Stimulated activated effector memory CD8-positive, alpha-beta T cell treated with anti-CD3 and anti-CD28 coated beads, Interleukin-12 subunit alpha, Interleukin-12 subunit beta, amount 100 ng/mL, for 72 hours (primary cell): ENCODE measurements at places on chromosomes 7 and 10.
A peak's percentile ranks its signal among the peaks of the same experiment; 100 is the strongest.

- DNase-seq: no peak
Measured at GRCh38 chr10:5645944-5646617, 20.3 kb downstream of the ASB13 start.

DNA sequence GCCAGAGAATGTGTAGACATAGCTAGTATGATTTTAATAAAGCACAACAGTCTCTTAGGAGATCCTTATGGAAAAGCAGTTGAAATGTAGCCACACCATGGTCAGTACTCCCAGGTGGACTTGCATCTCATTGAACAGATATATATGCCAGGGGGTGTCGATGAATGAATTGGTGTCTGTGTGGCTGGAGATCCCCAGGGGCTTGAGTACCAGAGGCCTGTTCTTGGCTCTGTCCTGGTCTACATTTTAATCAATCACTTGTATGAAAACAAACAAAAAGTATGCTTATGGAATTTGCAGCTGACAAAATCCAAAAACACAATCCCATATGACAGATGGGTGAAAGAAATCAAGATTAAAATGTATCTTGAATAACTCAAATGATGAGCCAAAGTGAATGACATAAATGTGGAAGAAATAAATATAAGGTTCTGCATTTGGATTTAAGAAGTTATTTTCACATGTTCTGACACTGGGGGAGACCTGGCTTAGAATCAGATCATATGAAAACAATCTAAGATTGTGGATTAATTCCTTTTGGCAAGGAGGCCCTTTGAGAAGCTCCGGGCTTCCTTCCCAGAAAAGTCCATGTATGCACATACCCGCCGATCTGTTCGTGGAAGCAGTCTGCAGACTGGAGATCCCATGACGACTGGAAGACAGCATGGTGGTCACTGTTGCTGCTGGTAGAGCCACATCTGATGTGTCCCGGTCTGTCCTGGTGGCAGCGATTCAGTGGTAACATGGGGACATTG lies 15.6 kb downstream of the CLEC2L start:
- no peak for DNase-seq

DNA sequence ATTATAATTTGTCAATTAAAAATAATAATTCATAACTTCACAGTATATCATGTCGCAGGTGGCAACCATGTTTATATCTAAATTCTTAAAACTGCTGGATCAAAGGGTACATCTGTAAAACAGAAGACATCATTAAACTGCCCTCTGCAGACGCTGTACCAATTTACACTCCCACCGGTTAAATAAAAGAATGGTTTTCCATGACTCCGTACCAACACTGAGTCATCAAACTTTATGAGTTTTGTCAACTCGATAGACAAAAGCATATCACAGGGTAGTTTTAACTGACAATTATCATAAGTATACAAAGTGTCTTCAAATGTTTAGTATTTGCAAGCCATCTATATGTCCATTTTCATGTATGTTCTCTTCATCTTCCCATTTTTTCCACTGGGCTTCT lies 5.7 kb upstream of the GSTK1 start:
- no peak for DNase-seq

- no peak for DNase-seq
Measured at GRCh38 chr10:112813866-112814591, 136.0 kb upstream of the TCF7L2 start.

DNA sequence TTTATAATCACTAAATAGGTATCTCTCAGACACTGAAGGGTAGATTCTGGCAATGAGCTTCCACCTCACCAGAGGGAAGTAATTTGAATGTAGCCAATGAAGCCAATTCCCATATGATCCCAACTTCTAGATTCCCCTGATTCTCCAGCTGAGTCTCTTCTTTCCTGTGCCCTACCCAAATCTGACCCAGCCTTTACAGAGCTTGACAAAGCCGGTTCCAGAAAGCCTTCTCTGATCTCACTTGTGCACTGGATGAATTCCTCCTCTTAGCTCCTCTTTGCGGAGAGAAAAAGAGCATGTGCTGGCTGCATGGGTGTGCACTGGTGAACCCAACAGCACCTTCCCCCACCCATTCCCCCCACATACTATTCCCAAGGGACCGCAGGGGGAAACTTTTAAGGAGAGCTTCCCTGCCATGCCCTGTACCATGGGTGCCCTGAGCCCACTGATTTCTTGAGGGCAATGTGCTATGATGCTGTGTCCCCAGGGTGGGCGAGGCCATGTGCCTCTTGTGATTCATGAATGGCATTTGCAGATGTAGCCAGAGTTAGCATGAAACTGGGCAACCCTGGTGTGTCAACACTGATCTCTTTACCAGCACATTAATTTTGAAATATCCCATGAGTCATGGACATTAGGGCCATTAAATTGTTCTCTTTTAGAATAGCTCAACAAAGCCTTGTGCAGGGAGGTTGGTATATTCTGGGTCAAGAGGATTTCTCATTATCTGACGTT lies 50.4 kb upstream of the PLEKHA1 start:
- no peak for DNase-seq

DNA sequence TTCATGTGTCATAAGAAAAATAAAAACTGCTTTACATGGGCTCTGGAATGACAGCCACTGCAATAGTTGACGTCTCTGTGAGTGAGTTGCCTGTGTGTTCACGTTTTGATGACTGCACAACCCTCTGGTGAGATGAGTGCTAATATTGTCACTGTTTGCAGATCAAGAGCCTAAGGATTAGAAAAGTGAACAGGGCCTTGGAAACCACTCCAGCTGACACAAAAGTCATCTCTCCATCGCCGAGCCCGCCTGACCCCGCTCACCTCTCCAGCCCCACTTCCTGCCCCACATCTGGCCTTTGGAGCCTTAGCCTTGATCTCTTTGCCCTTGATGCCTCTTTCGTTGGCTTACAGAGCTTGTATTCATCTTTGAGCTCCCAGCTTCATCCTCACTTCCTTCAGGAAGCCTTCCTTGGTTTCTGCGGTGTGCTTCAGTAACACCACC lies 351.7 kb downstream of the TCERG1L start:
- DNase-seq: no peak

DNA sequence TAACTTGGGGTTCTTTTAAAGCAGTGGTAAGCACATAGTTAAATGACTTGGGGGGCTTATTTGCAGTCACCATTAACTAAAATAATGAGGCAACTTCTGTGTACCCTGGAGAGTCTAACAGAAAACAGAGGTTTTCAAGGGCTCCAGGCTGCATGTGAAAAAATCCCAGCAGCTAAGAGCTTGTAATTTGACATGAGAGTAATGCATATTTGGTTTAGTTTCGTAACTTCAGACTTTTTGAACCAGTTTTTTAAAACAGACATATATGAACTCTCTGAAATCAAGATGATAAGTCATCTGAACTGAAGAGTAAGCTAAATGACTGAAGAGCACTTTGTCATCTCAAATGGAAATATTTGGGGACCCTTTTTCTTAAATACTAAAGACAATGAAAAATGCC lies 40.2 kb upstream of the IFRD1 start:
- no peak for DNase-seq

GRCh38 chr10:42939237-42939636 lies 137.6 kb upstream of the RET start:
- no peak for DNase-seq

DNA sequence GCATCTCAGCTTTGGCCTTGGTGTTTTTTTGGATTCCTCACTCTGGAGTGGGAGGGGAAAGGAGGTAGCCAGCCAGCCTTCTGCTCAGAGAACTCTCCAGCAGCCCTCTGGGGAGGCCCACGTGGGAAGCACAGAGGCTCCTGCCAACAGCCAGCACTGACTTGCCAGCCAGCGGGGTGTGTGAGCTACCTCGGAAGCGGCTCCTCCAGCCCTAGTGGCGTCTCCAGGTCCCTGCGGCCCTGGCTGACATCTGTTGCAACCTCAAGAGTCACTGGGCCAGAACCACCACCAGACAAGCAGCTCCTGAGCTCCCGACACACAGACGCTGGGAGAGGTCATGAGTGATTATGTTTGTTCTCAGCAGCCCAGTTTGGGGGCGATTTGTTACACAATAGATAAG lies 180.2 kb upstream of the FZD8 start:
- no peak for DNase-seq

- DNase-seq: no peak
Measured at GRCh38 chr7:143172354-143172753, 10.9 kb upstream of the TAS2R39 start.

GRCh38 chr7:129045682-129046081 lies 9.2 kb downstream of the TNPO3 start:
- DNase-seq: no peak

GRCh38 chr10:113069595-113069994 lies 119.5 kb downstream of the TCF7L2 start:
- DNase-seq: no peak

DNA sequence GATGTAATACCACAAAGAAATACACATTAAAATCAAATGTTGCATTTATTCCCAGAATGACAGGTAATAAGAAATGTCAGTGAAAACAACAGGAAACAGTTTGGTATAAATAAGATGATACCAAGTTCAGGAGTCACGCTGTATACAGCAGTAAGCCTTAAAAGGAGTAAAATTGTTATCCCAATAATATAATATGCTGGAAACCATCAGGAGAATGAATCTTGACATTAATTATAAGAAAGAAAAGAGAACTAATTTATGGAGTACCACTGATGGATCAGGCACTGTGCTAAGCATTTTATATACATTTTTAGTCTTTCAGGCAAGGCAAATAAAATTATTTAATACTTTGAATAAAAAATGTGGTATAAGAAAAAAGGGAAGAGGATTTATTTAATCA lies 27.6 kb downstream of the PRKAR2B start:
- no peak for DNase-seq

GRCh38 chr10:13528875-13529713 lies at the start of gene BEND7:
Gene BEND7, minus strand, starts transcription at chr10:13529014. Its CDS starts 481 bp downstream, at chr10:13528533.
- no peak for DNase-seq

DNA sequence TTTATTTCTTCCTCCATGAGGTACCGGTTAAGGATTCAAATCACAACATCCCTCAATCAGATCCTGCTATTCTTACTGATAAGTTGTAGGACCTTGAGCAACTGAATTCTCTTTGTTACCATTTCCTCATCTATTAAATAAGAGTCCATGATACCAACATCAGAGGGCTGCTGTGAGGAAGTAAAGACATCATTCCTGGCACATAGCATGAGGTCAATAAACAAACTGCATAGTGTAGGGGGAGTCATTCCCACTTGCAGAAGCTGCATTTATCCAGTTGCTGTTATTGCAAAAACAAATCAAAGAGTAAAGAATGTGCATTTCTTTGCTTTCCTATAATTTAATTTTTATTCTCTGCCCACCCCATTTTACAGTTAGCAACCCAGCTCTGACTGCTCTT lies 36.8 kb downstream of the LDB3 start:
- no peak for DNase-seq

GRCh38 chr10:35259769-35260397 lies 76.4 kb upstream of the CCNY start:
- DNase-seq: no peak

DNA sequence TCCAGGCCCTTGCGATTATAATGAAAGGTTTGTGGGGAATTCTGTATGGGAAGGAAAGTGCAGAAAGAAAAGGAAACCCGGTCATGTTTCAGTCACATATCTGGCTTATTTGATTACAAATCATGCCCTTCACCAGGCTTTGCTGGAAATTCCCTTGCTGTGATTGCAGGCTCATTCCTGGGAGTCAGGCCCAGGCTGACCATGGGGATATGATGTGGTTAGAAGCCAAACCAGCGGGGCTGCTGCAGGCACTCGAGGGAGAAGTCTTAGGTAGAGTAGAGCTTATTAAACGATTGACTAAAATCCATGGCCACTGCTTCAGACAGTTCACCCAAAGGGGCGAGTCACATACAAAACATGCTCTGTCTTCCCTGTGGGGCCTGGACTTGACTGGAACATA lies 16.2 kb downstream of the PKD1L1 start:
- no peak for DNase-seq

GRCh38 chr10:17643755-17644484 lies at the start of gene STAM:
Gene STAM, plus strand, starts transcription at chr10:17644151. Its CDS starts 189 bp downstream, at chr10:17644340.
- DNase-seq: peak; percentile 94

GRCh38 chr10:19985745-19986144 lies 169.5 kb downstream of the PLXDC2 start:
- DNase-seq: no peak

- DNase-seq: no peak
Measured at GRCh38 chr10:118965096-118965495, 64.4 kb upstream of the NANOS1 start.

- DNase-seq: no peak
Measured at GRCh38 chr7:147541261-147541660, 1049.3 kb upstream of the C7orf33 start.

- DNase-seq: no peak
Measured at GRCh38 chr10:70368774-70369482, 13.5 kb downstream of the LRRC20 start.

DNA sequence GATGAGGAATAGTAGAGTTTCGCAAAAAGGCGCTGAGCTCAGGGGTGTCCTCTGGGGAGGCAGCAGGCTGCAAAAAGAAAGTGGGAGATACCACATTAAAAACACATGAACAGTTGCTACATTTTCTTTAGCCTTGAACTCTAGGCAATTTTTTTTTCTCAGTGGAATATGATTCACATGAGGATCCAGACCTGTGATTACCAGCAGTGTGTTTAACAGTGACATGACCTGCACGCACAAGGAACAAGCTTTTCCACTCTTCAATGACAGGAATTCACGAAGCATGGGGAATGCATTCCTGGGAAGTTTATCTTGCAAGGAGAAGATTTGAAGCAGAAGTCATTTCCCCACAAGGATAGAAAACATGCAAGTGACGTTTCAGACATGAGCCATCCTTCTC lies 161.6 kb downstream of the ITGA8 start:
- DNase-seq: no peak

DNA sequence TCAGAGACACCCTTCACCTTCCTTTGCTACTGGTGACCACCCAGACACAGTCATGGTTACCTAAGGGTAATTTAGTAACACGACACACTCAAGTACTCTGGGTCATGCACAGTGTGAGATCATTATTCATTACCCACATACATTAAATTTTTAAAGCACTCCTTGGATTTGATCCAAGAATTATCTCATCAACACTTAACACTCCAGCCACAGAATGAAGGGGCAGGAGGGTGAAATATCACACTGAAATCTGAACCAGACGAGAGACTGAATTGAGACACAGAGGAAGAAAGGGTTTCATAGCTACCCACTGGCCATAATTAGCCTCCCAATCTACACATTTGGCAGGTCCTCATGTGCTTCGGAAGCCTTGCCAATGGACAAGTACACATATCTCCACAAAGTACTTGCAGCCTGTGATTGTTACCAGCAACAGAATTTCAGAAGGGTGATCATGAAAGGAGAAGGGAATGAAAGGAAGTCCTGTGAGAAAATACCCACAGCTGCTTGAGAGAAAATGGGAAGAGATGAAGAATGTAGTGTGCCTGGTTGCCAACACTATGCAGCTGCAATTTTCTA lies 189.3 kb downstream of the POLR1F start:
- DNase-seq: no peak

- no peak for DNase-seq
Measured at GRCh38 chr7:27171637-27172314, 2.3 kb downstream of the HOXA10 start.

DNA sequence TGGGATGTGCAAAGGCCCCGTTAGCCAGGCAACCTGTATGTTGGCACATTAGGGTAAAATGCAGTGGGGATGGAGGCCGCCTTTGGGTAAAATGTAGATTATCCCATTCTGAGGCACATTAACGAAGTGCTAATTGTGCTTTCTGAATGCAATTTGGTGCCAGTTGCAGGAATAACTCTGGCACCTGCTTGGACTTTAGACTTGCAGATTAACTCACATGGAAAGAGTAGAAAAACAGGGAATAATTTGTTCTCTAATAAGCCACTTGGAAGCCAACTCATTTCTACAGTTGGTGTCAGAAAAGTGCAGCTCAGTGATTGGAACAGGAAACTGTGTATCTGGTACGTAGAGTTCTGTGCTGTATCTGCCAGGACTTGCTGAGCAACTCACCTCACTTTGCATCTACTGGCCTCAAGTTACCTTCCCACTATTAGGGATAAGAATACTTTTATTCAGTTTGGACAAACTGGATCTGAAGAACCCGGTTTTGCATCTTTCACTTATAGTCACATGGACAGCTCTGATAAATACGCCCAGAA lies 377.4 kb upstream of the PODXL start:
- no peak for DNase-seq
